ENCODE measurements at places on chromosomes 12 and 14. TPM values are rescaled to one million over a fixed set of nuclear protein-coding genes. Genes with fewer than 3 reads are reported as not detected.

Gene ADAMTS20
- total RNA-seq: not detected

GRCh38 chr14:105857826-105858675 is 331.7 kb downstream of the TMEM121 start:
- H3K36me3 ChIP-seq: no peaks in the 10 kb centered on the region
- H3K4me1 ChIP-seq: peaks cover 24% of the 10 kb centered on the region
- H3K27ac ChIP-seq: no peak overlapping the region
- peaks cover 11% of the 10 kb centered on the region for H3K27me3 ChIP-seq
- no peak overlapping the region for H3K4me3 ChIP-seq

DNA sequence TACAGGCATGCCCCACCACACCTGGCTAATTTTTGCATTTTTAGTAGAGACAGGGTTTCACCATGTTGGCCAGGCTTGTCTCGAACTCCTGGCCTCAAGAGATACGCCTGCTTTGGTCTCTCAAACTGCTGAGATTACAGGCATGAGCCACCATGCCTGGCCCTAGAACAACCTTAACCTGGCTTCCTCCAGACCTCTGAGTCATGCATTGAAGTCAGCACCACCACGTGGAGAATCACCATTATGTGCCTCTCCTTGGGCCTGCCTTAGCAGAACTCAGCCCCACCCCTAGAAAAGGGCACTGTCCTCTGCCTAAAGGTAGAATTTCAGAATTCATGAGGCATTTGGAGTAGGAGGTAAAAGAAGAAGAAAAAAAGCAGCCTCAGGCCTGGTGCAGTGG is 49.0 kb downstream of the LIMA1 start:
- peak; percentile 51 for DNase-seq
- H3K4me3 ChIP-seq: no peak overlapping the region
- H3K27me3 ChIP-seq: no peaks in the 10 kb centered on the region
- H3K27ac ChIP-seq: no peak overlapping the region
- peaks cover 2% of the 10 kb centered on the region for H3K4me1 ChIP-seq

DNA sequence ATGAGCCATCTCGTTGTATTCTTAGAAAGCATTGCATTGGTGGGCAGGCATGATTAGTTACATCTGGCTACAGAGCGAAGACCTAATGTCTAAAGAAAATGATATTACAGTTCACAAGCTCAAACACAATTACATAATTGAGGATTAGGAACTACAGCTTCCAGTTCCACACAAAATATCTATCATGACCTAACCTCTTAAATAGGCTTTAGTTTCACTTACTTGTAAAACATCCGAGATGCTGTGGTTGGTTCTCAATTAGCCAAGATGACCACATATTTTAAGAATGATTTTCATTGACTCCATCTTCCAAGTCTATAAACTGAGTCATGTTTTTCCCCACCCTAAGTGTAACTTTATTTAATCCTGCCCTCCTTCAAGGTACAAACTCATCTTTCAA is 69.5 kb downstream of the LRIG3 start:
- no peak overlapping the region for H3K27ac ChIP-seq
- DNase-seq: no peak
- H3K36me3 ChIP-seq: no peaks in the 10 kb centered on the region
- no peaks in the 10 kb centered on the region for H3K27me3 ChIP-seq
- no peaks in the 10 kb centered on the region for H3K4me1 ChIP-seq

DNA sequence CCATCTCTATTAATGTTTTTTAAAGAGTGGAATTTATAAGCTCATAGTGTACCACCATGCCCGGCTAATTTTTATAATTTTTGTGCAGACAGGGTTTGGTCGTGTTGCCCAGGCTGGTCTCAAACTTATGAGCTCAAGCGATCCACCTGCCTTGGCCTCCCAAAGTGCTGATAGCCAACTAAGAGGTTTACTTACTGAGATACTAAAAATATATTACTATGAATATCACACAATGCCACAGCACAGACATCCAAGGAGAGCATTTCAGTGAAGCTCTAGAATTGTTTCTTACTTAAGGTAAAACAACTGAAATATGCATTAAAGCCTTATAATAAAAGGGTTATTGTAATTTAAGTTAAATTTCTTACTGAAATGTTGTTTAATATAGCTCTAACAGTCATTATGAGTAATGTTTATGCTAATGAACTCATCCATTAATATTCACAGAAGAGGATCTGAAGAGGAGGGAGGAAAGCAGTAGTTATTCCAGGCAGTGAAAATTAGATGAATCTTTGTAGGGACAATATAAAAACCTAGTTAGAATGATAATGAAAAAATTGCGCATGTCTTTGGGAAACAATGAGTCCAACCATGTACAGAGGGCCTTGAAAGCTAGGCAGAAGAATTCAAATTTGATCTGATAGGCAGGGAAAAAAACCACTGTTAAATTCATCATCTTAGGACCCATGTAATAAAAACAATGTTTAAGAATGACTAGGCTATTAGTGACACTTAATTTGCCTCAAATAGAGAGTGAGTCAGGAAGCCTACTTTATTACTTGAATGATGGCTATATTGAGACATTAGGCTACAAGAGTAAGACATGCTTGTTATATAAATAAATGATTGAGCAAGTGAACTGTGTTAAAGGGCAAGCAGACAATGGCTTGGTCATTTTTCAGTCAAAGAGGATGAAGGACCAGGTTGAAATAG is 99.2 kb downstream of the SLC41A2 start:
- no peaks in the 10 kb centered on the region for H3K4me1 ChIP-seq
- H3K36me3 ChIP-seq: no peaks in the 10 kb centered on the region
- no peak overlapping the region for H3K27ac ChIP-seq
- H3K4me3 ChIP-seq: no peak overlapping the region
- no peak for DNase-seq

Gene PTCSC3
- not detected for total RNA-seq

GRCh38 chr12:12319451-12320183 is 30.4 kb downstream of the MANSC1 start:
- no peaks in the 10 kb centered on the region for H3K27me3 ChIP-seq
- no peaks in the 10 kb centered on the region for H3K36me3 ChIP-seq
- H3K4me3 ChIP-seq: no peak overlapping the region
- no peak overlapping the region for H3K27ac ChIP-seq

Gene DAO
- total RNA-seq: not detected

GRCh38 chr12:15677228-15677627 is 112.0 kb downstream of the EPS8 start:
- H3K36me3 ChIP-seq: no peaks in the 10 kb centered on the region
- no peaks in the 10 kb centered on the region for H3K27me3 ChIP-seq
- no peaks in the 10 kb centered on the region for H3K4me1 ChIP-seq
- no peak for DNase-seq
- no peak overlapping the region for H3K27ac ChIP-seq

GRCh38 chr14:103129301-103130016 is 6.2 kb downstream of the TNFAIP2 start:
- H3K27me3 ChIP-seq: no peaks in the 10 kb centered on the region
- DNase-seq: no peak
- no peaks in the 10 kb centered on the region for H3K36me3 ChIP-seq

- H3K27me3 ChIP-seq: no peaks in the 10 kb centered on the region
- H3K36me3 ChIP-seq: peaks cover 4% of the 10 kb centered on the region
- no peak for DNase-seq
- peaks cover 9% of the 10 kb centered on the region for H3K4me1 ChIP-seq
Observed at GRCh38 chr12:93541578-93542225, 30.8 kb upstream of the SOCS2 start.

Gene RGS6
- 0.39 TPM for total RNA-seq

- no peaks in the 10 kb centered on the region for H3K36me3 ChIP-seq
- peaks cover 19% of the 10 kb centered on the region for H3K4me1 ChIP-seq
- H3K4me3 ChIP-seq: no peak overlapping the region
- H3K27ac ChIP-seq: peak overlapping the region; percentile 31
Observed at GRCh38 chr14:34013721-34014060, 62.8 kb upstream of the EGLN3 start.

DNA sequence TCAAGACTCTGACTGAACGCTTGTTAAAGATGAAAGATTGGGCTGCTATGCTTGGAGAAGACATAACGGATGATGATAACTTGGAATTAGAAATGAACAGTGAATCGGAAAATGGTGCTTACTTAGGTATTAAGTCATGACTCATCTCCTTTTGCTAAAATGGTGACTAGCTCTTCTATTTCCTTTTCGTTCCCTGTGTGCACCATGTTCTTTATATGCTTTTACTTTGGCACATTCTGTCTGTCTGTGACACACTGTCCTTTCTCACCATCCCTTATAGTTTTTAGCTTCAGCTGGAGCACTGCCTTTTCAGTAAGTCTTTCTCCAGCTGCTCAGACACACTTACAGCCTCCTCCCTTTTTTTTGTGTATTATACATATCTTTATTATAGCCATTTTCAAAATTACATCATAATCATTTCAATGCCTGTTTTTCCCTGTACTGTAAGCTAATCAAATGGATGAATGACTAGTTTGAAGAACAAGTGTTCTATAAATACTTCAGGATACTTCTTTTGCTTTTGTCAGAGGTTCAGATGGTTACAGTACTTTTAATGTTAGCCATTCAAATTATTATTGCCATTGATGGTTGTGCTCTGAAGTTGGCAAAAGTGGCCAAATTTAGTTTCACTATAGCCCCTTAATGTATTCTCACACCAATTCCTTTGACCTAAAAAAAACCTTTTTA is 68.6 kb downstream of the MIA2 start:
- H3K27me3 ChIP-seq: no peaks in the 10 kb centered on the region
- DNase-seq: no peak
- no peak overlapping the region for H3K4me3 ChIP-seq

Gene NINJ2
- total RNA-seq: 5.7 TPM

- no peak overlapping the region for H3K4me3 ChIP-seq
- no peak overlapping the region for H3K27ac ChIP-seq
- H3K27me3 ChIP-seq: no peaks in the 10 kb centered on the region
- H3K4me1 ChIP-seq: no peaks in the 10 kb centered on the region
- no peak for DNase-seq
- H3K36me3 ChIP-seq: no peaks in the 10 kb centered on the region
Observed at GRCh38 chr14:56268039-56268438, 149.8 kb downstream of the PELI2 start.

Gene TAS2R10
- not detected for total RNA-seq

DNA sequence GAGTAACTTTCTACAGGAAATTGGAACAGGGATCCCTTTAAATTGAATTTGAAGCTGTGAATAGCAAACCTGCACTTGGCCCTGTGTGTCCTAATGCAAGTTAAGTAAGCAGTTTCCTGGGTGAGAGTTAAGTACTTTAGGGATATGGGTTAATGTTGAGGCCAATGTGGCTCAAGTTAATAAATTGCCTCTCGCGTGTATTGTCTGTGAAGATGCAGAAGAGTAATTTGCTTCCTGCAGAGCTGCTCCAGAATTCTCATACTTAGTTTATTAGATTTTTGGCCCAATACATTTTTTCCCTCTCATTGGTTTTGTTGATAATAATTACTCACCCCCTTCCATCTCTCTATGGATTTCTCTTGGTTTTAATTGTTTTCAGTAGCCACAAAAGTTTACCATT is 86.5 kb downstream of the SLC25A47 start:
- H3K27ac ChIP-seq: no peak overlapping the region
- peaks cover 31% of the 10 kb centered on the region for H3K4me1 ChIP-seq
- no peak for DNase-seq
- no peak overlapping the region for H3K4me3 ChIP-seq

DNA sequence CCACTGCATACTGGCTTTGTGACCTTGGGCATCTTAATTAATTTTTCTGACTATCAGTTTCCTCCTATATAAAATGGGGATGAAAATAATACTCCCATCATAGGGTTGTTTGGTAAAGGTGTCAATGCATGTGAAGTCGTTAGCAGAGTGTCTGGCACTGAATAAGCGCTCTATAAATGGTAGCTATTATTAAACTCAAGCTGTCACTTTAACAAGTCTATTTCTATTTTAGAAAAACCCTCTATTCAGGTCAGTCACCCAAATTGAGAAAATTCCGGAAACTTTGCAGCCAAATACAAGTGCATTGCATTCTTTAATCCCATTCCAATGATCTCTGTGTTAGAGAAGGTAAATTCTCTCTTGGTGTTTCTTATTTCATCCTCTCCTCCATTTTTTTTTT is 363.1 kb downstream of the SYT1 start:
- H3K4me1 ChIP-seq: no peaks in the 10 kb centered on the region
- no peaks in the 10 kb centered on the region for H3K27me3 ChIP-seq
- H3K36me3 ChIP-seq: no peaks in the 10 kb centered on the region
- DNase-seq: no peak
- H3K4me3 ChIP-seq: no peak overlapping the region
- H3K27ac ChIP-seq: no peak overlapping the region

DNA sequence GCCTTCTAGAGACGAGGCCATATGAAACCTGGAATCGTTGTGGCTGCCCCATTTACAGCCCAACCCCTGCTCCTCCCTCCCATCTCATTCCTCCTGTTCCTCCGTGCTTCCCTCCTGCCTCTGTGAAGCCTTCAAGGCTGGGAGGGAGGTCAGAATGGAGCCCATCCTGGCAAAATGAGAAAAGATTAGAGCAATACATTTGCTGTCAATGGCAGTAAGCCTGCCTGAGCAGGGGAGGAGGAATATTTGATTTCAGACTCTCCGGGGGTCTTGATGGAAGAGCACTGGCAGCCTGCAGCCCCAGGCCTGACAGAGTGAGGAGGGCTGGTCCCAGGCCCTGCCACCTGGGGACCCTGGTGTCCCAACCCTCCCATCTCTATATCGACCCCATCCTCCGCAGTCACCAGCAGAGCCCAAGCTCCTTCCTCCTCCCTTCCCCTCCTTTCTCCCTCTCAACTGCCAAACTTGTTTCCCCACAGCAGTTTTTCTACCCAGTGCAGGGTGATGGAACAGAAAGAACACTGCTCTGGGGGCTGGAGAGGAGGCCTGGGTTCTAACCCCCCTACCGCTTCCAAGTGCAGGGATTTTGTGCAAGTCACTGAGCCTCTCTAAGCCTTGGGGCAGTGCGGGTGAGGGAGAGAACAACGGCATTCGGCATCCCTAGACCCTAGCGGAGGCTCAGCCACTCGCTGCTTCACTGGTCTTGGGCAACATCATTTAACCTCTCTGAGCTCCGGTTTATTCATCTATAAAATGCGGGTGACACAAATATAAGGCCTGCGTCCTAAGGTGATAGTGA is 16.0 kb upstream of the RACGAP1 start:
- DNase-seq: no peak
- no peak overlapping the region for H3K4me3 ChIP-seq
- H3K27me3 ChIP-seq: no peaks in the 10 kb centered on the region
- H3K36me3 ChIP-seq: no peaks in the 10 kb centered on the region
- peaks cover 27% of the 10 kb centered on the region for H3K4me1 ChIP-seq

DNA sequence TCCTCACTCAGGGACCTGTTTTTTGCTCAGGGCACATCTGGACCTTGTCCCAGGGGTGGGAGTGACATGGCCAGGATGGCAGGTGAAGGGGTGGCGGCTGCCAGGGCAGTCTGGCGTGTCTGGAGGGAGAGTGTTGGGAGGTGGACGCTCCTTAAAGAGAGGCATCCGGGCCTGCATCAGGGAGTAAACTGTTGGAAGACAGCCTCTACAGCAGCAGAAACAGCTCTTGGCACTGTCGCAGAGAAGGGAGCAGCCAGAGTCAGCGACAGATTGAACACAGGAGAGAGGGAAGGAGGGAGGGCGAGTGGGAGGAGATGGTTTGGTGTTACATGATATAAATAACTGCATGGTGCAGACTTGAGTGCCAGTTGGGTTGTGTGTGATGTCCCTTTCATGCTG is 52.8 kb downstream of the IGF1 start:
- H3K27ac ChIP-seq: no peak overlapping the region
- no peak for DNase-seq
- H3K27me3 ChIP-seq: peaks cover 12% of the 10 kb centered on the region
- H3K36me3 ChIP-seq: no peaks in the 10 kb centered on the region
- H3K4me3 ChIP-seq: no peak overlapping the region

Gene PLEKHG7
- not detected for total RNA-seq

- no peak for DNase-seq
- no peak overlapping the region for H3K4me3 ChIP-seq
- peaks cover 3% of the 10 kb centered on the region for H3K27me3 ChIP-seq
- H3K4me1 ChIP-seq: peaks cover 10% of the 10 kb centered on the region
- no peaks in the 10 kb centered on the region for H3K36me3 ChIP-seq
- no peak overlapping the region for H3K27ac ChIP-seq
Observed at GRCh38 chr12:32606443-32606842, 72.7 kb upstream of the DNM1L start.

Gene KLRC3
- not detected for total RNA-seq
